Effector CD8-positive, alpha-beta T cell (primary cell): ENCODE measurements at places on chromosomes 6 and 20.

GRCh38 chr20:38095017-38095686 is 61.6 kb downstream of the RPRD1B start:
- DNase-seq, result no peak

GRCh38 chr6:165511807-165512206 is 151.2 kb downstream of the PDE10A start:
- no peak for DNase-seq

- DNase-seq, result no peak
Measured at GRCh38 chr20:22339091-22339881, 245.1 kb downstream of the FOXA2 start.

GRCh38 chr6:165571721-165572132 is 91.3 kb downstream of the PDE10A start:
- no peak for DNase-seq

DNA sequence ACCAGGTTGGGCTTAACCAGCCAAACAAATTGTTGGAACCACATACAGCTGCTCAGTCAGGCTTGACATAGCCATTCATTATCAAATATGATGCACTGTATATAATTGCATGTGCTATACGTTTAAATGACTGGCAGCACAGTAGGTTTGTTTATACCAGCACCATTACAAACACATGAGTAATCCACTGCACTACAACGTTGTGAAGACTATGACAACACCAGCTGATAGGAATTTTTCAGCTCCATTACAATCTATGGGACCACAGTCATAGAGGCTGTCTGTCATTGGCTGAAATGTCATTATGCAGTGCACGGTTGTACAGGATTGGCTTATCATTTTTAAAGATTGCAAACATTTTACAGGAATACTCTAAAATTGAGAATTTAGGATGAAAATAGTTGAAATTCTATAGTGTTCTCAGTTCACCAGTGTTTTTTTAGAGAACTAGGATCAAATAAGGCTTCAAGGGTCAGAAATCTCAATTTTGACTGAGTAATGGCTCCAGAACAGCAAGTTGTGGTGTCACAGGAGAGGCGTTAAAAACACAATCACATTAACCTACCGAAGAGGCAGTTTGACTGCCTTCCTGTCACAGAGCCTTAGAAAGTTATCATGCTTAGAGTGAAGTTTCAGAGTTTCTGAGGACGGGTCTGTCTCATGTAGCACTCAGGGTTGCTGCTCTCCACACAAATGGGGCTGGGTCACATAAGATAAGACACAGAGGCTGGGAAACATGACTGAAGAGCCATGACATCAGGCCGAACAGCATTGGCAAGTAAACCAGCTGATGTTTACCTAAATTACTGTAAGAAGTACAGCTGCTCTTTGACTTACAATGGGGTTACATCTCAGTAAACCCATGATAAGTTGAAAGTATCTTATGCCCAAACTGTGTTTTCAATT is 60.7 kb upstream of the SMLR1 start:
- no peak for DNase-seq

DNA sequence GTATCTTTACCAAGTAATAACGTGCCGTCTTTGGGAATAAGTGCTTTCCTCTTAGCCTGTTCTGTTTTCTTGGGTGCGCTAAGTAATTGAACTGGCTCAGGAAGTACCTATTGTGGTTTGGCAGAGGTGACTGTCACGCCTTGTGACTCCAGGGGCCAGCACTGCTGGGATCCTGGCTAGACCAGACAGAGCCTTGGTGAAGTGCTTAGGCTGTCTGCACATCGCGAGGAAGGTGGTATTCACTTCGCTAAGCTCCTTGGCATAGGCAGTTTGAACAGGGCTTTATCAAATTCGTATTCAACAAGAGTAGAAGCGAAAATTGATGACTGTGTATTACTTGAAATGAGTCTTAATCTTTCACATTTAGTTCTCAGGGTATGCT is 17.6 kb downstream of the PRDM1 start:
- no peak for DNase-seq
